Muscle of back (tissue), 13 donors: ENCODE measurements at places on chromosomes 7 and 10.

- no peak for DNase-seq
These were observed 195.3 kb downstream of the FZD1 start for GRCh38 chr7:91459539-91459938.

- DNase-seq = no peak
These were observed 6.5 kb downstream of the AGFG2 start for GRCh38 chr7:100545360-100546128.

GRCh38 chr10:133359554-133359971 lies 1.7 kb upstream of the FUOM start:
- DNase-seq = no peak

- peak; percentile 84 for DNase-seq
These were observed 1.3 kb downstream of the SEMA3D start for GRCh38 chr7:85185424-85186082.

GRCh38 chr10:16478801-16479200 lies 42.0 kb downstream of the PTER start:
- no peak for DNase-seq

DNA sequence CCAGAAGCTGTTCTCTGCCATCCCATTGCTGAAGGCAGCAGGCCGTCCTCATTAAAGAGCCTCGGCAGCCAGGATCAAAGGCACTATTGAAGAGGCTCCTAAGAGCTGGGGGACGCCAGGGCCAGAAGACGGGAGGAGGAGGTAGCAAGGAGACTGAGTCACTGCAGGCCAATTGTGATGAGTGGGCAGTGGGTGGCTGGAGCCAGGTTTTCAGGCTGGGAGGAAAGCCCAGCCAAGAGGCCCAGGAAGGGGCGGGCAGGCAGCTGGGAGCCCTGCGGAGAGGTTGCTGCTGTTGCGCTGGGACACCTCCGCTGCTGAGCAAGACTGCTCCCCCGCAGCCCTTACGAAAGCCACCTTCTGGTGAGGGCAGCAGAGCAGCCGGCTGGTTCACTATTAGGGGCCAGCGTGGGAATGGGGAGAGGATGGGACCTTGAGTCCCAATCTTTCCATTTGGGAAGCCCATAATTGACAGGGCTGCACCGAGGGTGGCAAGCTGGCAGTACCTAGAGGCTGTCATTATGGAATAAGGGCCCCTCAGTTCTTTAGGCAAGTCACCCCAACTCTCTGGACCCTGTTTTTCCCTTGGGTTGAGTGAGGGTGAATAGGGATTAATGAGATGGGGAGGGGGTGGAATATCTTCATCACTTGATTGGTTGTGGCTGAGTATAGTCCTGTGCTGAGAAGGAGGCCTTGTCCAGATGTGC lies 48.4 kb downstream of the UNC5B start:
- DNase-seq = no peak

- DNase-seq = no peak
These were observed 15.0 kb upstream of the BNIP3 start for GRCh38 chr10:131996466-131997365.

DNA sequence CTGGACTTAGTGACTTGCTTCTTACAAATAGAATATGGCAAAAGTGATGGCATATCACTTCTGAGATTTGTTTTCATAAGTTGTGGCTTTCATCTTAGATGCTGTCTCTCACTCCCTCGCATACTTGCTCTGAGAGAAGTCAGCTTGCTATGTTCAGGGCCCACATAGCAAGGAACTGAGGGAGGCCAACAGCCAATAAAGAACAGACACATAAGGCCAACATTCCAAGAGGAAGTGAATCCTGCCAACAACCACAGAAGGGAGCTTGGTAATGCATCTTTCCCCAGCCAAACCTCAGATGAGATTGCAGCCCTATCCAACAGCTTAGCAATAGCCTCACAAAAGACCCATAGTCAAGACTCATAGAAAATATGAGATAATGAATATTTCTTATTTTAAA lies 39.2 kb upstream of the DMTF1 start:
- peak; percentile 15 for DNase-seq

DNA sequence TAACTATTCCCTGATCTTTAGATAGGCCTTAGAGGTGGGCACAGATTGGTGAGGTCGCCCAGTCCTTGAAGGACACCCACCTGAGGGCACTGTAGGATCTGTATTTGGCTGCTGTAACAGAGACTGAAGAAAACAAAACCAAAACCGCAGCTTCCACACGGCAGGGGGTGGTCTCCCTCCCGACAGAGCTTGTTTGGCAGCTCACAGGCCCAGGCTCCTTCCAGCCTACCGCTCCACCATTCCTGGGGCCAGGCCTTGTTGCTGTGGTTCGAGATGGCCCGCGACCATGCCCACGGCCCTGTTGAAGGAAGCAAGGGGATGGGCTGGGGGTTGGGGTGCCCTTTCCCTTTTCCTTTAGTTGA lies 30.4 kb downstream of the ZNF783 start:
- no peak for DNase-seq

DNA sequence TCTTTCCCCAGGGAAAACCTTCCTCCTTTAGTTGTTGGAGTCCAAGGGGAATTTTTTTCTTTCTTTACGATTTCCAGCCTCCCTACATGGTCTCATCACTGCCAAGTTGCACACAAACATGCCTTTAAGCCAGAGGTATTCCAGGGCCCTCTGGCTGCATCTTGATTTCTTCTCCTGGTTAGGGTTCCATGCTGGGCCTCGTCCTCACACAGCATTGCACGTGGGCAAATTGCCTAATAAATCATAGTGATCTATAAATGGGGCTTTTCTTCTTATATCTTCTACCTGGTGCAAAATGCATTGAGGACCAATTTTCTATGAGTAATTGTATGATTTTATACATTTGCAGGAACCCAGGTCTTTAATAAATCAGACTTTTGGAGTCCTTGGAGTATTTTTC lies 284.2 kb downstream of the C7orf25 start:
- DNase-seq = no peak

DNA sequence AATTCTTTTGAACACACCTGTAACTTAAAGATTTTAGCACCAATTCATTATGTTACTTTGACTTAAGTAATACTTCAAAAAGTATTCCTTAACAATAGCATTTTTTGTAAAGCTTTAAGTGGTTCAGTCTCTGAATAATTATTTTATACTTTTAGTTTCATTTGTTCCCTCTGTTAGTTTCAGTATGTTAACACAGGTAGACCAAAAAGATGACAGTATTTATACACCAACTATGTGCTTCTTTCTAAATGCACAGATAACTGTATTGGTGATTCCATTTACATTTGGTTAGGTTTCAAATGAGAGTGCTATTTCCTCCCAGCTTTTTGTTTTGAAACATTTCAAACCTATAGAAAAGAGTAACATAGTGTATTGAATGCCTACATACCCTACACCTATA lies 14.0 kb downstream of the RALA start:
- no peak for DNase-seq

DNA sequence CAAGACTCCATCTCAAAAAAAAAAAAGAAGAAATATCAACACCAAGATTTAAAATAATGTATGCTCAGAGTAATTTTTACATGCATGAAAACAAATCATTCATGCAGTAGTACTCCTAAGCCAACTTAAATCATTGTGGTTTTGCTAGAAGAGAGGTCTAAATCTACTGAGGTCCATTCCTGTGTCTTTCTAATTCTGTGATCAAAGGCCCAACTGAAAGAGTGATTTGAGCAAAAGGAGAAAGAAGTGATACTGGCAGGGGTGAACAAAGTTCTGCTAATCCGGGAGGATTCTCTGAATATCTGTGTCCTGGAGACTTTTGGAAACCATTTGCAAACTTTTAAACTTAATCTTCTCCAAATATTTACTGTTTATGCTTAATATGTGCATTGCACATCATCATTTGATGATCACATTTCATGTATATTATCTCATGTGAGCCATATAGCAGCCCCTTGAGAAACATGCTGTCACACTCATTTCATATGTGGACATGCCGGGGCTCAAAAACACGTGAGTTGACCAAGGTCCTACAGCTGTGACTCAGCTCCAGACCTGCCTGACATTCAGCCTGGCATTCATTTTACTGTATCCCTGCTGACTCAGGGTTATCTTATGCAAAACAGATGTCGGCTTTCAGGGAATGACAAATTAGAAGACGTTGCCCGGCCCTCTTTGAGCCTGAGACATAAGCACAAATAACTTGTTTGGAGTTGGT lies 76.4 kb downstream of the FAM107B start:
- DNase-seq = no peak

DNA sequence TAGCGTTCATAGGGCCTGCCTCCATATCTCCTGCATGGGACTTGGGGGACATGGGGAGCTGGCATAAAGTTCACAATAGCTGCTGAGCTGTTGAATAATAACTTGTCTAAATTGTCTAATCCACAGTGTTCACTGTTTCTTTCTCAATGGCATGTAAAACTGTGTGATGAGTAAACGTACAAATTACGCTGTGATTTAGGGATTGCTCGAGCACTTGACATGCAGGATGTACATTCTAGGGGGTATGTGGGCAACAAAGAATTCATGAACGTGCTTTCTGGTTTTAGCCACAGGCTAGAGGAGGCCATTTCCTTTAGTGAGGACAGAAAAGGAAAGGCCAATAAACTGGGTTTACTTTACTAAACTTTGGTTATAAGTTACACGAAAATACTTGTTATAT lies 534.2 kb upstream of the ZWINT start:
- DNase-seq = no peak

DNA sequence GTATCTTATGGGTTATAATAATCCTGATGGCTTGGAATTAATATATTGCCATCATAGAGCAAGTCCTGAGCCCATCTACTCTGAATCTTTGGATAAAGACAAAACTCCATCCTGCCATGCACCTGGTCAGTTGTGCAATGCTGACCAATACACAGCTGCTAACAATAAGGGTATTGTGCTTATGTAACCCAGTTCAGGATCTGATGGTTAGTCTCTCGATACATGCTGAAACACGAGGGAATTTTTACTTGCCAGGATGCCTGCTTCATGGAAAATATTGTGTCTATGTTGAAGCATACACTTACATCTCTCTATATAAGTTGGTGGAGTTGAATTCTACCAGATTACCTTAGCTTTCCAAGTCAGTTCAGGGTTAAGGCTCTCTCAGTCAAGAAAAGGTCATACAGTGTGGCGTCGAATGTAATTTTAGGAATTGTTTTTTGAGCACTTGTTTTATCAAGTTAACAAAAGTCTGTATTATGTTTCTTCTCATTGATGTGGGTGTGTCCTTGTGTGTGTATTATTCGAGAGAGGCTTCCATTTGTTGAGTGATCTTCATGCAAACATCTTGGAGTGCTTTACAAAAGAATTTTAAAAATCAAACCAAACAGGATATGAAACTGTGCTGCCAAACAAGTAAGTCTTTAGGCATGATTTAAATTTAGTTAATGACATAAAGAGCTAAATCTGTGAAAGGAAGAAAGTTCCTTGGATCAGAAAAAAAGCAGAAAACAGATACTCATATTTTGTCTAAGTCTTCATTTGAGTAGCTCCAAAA lies 449.1 kb downstream of the SUGCT start:
- no peak for DNase-seq

- no peak for DNase-seq
These were observed 124.8 kb downstream of the PHTF2 start for GRCh38 chr7:77923419-77923818.

DNA sequence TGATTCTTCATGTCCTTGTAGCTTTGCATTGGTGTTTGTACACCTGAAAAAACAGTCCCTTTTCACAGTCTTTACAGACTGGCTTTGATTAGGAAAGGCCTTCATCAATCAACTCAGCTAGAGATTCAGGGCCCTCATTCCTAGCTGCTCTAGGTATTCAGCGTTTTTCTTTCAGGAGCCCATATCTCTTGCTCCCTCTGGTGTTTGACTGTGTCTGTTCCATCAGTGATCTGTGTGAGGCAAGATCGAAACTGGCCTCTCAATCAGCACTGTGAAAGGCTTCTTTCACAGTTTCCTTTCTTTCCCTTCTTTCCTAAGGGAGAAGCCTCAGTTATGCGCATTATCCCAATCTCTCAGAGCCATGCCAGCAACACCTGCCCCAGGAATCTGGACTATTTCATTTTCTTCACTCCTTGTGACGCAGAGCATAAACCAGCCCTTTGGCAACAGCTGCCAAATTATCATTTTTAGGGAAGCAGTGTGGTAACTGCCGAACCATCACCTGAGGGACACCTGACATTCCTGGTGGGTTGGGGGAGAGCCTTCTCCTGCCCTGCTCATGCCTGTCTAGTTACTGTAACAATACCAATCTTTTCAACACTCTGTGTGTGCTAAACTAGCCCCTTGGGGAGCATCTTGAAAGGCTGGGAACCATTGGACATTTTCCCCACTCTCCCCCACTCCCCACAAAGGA lies 75.7 kb upstream of the CCDC71L start:
- peak; percentile 33 for DNase-seq

DNA sequence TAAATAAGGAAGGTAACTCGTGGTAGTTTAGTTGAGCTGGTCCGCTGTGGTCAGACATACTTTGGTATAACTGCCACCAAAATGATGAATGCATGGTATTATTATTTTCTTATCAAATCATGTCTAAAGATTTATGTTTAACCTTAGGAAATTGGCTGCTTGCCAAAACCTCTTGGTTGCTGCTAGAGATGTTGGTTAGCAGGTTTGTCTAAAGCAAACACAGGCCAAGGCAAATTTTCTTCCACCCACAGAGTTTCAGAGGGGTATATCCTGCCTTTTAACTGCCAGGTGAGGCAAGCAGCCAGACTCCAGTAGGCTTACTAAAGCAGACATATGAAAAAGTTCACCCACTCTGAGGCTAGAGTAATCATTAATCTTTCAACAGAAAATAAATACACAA lies 101.4 kb downstream of the SEMA3E start:
- DNase-seq = peak; percentile 11

DNA sequence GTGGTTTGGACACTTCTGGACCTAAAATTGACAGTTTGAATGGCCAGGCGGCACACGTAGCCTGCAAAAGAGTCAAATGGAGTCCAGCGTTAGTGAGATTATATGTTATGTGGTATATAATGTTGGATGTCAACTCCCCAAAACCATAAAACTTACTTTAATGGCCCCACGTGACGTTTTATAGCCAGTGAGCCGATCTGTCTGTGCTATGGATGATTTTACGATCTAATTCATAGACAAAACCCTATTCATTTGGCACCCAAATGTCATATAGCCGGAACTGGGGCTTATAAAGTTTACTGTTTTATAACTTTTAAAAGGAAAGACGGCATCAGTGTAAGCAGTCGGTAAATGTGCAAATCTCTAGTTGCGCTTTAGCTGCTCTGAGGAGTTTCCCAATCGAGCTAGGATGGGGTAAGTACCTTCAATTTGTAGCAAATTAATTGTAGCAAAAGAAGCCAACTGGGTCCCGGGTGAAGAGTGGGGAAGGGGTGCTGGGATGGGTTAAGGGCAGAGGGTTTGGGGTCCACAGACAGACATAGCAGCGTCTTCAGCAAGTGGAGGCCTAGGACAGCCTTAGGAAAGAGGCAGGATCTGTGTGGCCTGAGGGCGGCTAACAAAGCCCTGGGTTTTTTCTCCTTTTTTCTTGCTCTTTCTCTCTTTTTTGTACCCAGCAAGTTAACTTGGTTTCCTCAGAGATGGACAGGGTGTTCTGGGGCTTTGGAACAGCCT lies 3.2 kb downstream of the HOXA5 start:
- no peak for DNase-seq
